Ovary (tissue), 10 donors: ENCODE measurements at places on chromosomes 4 and X. TPM values are rescaled to one million over a fixed set of nuclear protein-coding genes. Genes with fewer than 3 reads are reported as not detected.

The AADAT gene
- 6.9 TPM for polyA plus RNA-seq

The GUCY1A1 gene
- 26.9 TPM for polyA plus RNA-seq

The SYP gene
- polyA plus RNA-seq = 1.9 TPM

GRCh38 chr4:116480546-116480945 is 604.8 kb downstream of the TRAM1L1 start:
- DNase-seq = no peak

The TIGD2 gene
- polyA plus RNA-seq = 1.8 TPM

- no peak for DNase-seq
These were observed 177.8 kb upstream of the DKK2 start for GRCh38 chr4:107213880-107214279.

GRCh38 chr4:129488427-129488826 is 392.5 kb downstream of the C4orf33 start:
- no peak for DNase-seq

DNA sequence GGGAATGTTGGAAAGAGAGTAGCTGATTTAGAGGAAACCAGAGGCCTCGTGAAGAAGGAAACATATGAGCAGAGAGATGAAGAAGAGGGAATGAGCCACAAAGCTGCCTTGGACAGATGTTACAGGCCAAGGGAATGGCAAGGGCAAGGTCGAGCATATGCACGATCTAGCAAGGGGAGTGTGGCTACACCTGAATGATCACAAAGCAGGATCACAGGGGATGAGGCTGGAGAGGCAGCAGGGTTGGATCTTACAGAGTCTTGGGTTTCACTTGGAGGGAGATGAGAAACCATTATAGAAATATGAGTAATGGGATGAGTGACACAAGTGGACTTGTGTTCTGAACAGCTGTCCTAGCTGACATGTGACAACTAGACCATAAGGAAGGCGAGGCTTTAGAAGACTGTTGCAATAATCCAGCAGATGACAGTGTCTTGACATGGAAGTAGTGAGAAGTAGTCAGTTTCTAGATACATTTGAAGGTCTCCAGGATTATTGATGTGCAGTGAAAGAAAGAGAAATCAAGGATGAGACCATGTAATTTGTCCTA is 58.7 kb downstream of the RASGEF1B start:
- DNase-seq = no peak

GRCh38 chrX:133921764-133922389 is 63.5 kb downstream of the GPC3 start:
- no peak for DNase-seq

GRCh38 chrX:129747533-129747932 is 8.8 kb downstream of the XPNPEP2 start:
- no peak for DNase-seq

The CFI gene
- polyA plus RNA-seq = 112 TPM
